ENCODE measurements at places on chromosomes 4 and X. TPM values are rescaled to one million over a fixed set of nuclear protein-coding genes. Genes with fewer than 3 reads are reported as not detected.

RHOXF2 gene
- total RNA-seq: not detected

DNA sequence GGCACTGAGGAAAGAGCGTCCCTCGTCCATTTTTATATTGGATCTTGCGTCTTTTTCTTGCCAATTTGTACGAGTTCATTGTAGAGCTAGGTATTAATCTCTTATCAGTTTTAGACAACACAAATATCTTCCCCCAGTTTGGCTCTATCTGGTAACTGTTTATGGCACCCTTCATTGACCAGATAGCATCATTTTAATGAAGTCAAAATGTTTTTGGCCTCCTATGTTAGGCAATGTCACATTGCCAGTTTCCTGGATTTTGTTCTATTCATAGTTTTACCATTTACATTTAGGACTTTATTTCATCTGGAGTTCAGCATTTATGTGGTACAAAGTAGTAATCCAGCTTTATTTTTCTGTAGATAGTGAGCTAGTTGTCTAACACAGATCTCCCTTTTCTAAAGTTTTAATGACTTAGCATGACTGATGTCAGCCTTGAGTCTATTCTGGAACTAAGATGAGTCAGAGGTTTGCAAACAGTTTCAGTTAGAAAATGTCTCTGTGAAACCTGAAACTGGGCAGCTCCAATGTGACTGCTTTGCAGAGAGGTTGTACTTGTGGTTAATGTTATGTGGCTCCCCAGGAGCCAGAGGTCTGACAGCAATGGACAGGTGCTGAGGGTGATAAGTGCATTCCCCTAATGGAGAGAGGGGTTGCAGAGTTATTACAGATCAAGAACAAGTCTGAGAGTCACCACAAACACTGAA lies 5.3 kb upstream of the STBD1 start:
- H3K4me3 ChIP-seq: no peak overlapping the region
- H3K36me3 ChIP-seq: no peaks in the 10 kb centered on the region
- H3K27ac ChIP-seq: peak overlapping the region; percentile 39
- no peaks in the 10 kb centered on the region for H3K27me3 ChIP-seq

MAPK10 gene
- total RNA-seq: 123 TPM

- H3K4me1 ChIP-seq: no peaks in the 10 kb centered on the region
- no peak for DNase-seq
- H3K36me3 ChIP-seq: no peaks in the 10 kb centered on the region
- no peak overlapping the region for H3K4me3 ChIP-seq
Observed at GRCh38 chrX:12877386-12877785, 10.5 kb downstream of the TLR7 start.

DNA sequence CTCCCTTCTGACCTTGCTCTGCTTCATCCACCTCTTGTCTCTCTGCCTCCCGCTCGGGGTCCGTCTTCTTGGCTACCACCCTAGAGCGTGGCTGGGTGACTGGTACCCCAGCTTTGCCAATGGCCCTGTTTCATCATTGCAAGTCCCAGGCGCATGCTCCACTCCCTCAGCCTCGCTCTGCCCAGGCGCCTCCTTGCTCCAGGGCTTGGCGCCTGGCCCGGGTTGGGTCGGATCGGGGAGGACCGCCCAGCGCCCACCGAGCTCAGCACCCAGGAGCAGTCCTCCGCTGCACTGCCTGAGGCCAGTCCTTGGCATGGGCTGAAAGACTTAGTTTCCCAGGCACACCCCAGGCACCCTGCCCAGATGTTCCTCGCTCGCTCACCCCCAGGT lies 577 bp downstream of the BGN start:
- H3K27me3 ChIP-seq: no peaks in the 10 kb centered on the region
- DNase-seq: no peak
- peaks cover 53% of the 10 kb centered on the region for H3K4me1 ChIP-seq
- no peaks in the 10 kb centered on the region for H3K36me3 ChIP-seq
- peak overlapping the region; percentile 72 for H3K27ac ChIP-seq

DNA sequence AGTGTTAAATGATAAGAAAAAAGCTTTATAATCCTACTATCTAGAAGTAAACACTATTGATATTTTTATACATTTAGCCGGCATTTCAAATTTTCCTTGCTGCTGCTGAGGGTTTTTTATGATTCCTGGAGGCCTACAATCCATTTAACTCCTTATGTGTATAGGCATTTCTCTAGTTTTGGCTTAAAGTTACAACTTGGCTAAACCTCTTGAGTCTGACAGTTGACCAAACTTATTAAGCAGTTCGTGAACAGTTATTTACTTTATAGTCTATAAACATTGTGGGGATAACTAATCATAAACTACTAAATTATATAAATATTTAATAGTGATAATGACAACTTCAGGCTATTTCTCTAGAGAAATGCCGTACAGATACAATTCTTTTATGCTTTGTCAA lies 141.9 kb downstream of the ADGRL3 start:
- DNase-seq: no peak
- H3K4me3 ChIP-seq: no peak overlapping the region
- H3K4me1 ChIP-seq: no peaks in the 10 kb centered on the region
- no peaks in the 10 kb centered on the region for H3K36me3 ChIP-seq
- no peak overlapping the region for H3K27ac ChIP-seq

DNA sequence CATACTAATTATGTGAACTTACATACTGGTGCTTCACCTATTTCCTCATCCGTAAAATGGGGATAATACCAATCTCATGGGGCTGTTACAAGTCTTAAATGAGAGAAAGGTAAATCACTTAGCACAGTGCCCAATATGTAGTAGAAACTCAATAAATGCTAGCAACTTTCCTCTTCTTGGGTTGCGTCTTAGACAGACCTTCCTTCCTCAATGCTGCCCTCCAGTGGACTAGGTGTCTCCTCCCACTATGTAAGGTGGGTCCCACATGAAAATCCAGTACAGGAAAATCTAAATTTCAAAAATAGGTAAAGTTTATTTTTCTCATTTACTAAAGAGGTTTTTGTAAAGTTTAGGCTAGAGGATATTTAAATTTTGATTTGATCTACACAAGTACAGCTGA lies 20.6 kb downstream of the ZDHHC9 start:
- H3K4me1 ChIP-seq: no peaks in the 10 kb centered on the region
- no peak overlapping the region for H3K4me3 ChIP-seq
- DNase-seq: no peak
- H3K27me3 ChIP-seq: no peaks in the 10 kb centered on the region

- no peak overlapping the region for H3K27ac ChIP-seq
- no peak overlapping the region for H3K4me3 ChIP-seq
- DNase-seq: no peak
- H3K27me3 ChIP-seq: no peaks in the 10 kb centered on the region
Observed at GRCh38 chr4:178316211-178316610, 874.0 kb upstream of the AGA start.

Data from vagina (tissue), 2 donors.